ENCODE measurements at places on chromosomes 12 and 14. TPM values are rescaled to one million over a fixed set of nuclear protein-coding genes. Genes with fewer than 3 reads are reported as not detected.

- no peaks in the 10 kb centered on the region for H3K27me3 ChIP-seq
- no peaks in the 10 kb centered on the region for H3K36me3 ChIP-seq
- no peak overlapping the region for H3K4me3 ChIP-seq
- DNase-seq = no peak
These were observed 85.8 kb downstream of the CAND1 start for GRCh38 chr12:67354966-67355365.

Gene NUP107
- 45.5 TPM for polyA plus RNA-seq

- peaks cover 7% of the 10 kb centered on the region for H3K4me1 ChIP-seq
- H3K4me3 ChIP-seq = no peak overlapping the region
- H3K27ac ChIP-seq = no peak overlapping the region
- no peaks in the 10 kb centered on the region for H3K27me3 ChIP-seq
These were observed 9.6 kb downstream of the ACADS start for GRCh38 chr12:120735181-120735580.

- no peak overlapping the region for H3K27ac ChIP-seq
- no peaks in the 10 kb centered on the region for H3K4me1 ChIP-seq
- H3K27me3 ChIP-seq = peaks cover 3% of the 10 kb centered on the region
- DNase-seq = peak; percentile 54
These were observed 23.6 kb upstream of the USP44 start for GRCh38 chr12:95574799-95575452.

GRCh38 chr14:75979648-75980565, 1.9 kb downstream of the TGFB3 start:
- peak overlapping the region; percentile 97 for H3K27ac ChIP-seq
- peak; percentile 76 for DNase-seq
- peak overlapping the region; percentile 56 for H3K4me3 ChIP-seq
- no peaks in the 10 kb centered on the region for H3K36me3 ChIP-seq
- H3K27me3 ChIP-seq = no peaks in the 10 kb centered on the region

GRCh38 chr12:27705263-27705662, 5.4 kb upstream of the MRPS35 start:
- no peak for DNase-seq
- no peak overlapping the region for H3K4me3 ChIP-seq
- no peaks in the 10 kb centered on the region for H3K27me3 ChIP-seq
- H3K27ac ChIP-seq = no peak overlapping the region
- no peaks in the 10 kb centered on the region for H3K36me3 ChIP-seq

- no peak overlapping the region for H3K4me3 ChIP-seq
- peaks cover 46% of the 10 kb centered on the region for H3K36me3 ChIP-seq
- no peaks in the 10 kb centered on the region for H3K4me1 ChIP-seq
- no peak overlapping the region for H3K27ac ChIP-seq
These were observed 13.6 kb downstream of the MDM2 start for GRCh38 chr12:68821357-68822188.

Gene MYF6
- polyA plus RNA-seq = 101 TPM

- DNase-seq = no peak
- no peak overlapping the region for H3K27ac ChIP-seq
- H3K27me3 ChIP-seq = peaks cover 39% of the 10 kb centered on the region
These were observed 2.6 kb downstream of the TMEM132D start for GRCh38 chr12:129901254-129901653.

Gene DCAF11
- 40.2 TPM for polyA plus RNA-seq

- no peaks in the 10 kb centered on the region for H3K27me3 ChIP-seq
- peaks cover 8% of the 10 kb centered on the region for H3K36me3 ChIP-seq
- H3K27ac ChIP-seq = no peak overlapping the region
- H3K4me1 ChIP-seq = peaks cover 10% of the 10 kb centered on the region
These were observed 38.9 kb downstream of the FOXN3 start for GRCh38 chr14:89378119-89378518.

DNA sequence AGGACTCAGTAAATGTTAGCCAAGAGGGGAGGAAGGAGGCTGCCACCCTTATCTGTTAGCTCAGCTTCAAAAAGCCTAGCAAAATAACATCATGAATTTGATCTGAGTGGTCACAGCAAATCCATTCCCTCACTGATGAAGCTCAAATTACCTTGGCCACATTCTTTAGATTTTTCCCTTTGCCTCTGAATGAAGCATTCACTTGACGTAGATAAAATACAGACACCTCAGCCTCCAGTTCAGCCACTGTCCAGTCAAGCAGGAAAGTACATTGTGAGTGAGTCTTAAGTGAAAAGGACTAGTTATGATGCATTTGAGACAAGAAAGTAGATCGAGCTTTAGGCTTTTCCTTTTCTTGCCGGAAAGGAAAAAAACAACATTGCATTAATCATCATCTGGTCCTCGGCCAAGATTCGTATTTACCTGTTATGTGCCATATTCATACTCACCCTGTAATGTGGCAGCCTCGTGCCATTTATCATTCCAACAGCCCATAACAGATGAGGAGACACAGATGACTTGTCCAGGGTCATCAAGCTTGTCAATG, 146.5 kb downstream of the ETV6 start:
- no peaks in the 10 kb centered on the region for H3K36me3 ChIP-seq
- no peak for DNase-seq
- H3K4me1 ChIP-seq = peaks cover 33% of the 10 kb centered on the region
- H3K4me3 ChIP-seq = no peak overlapping the region
- H3K27ac ChIP-seq = peak overlapping the region; percentile 92

Gene KLRC2
- polyA plus RNA-seq = 0.68 TPM

DNA sequence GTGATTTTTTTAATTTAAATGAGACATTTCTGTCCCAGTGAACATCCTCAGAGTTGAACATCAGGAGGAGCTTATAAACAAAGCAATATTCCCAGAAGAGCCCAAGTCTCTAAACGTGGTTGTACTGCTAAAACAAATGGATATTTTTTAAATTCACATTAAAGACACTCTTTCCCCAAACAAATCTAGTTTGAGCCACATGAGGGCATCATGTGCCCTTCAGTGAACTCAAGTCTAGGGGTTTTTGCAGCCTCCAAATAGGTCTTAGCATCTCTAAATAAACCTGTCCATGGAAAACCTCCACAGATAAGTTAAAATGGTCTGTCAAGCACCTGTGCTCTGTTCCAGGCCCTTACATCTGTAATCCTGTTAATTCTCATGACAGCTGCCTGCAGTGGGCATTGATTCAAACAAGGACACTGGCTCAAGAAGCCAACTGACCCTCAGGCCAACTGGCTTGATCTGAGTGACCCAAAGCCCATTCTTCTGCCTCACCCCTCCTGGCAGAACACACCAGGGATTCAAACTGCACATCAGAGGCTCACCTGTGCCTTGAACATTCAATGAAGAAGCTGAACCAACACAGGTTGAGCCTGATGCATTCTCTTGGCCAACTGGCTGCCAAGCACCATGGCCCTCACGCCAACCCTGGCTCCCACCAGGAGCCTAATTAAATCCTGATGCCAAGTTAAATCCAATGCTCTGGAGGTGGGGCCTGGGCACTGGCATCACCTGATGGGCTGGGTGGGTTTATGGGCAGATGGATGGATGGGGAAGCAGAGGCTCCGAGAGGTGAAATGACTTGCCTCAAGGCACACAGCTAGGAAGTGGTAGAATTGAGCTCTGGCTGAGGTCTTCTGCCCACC, 8.6 kb downstream of the ISCU start:
- peaks cover 13% of the 10 kb centered on the region for H3K4me1 ChIP-seq
- H3K27me3 ChIP-seq = no peaks in the 10 kb centered on the region
- DNase-seq = peak; percentile 68
- peaks cover 37% of the 10 kb centered on the region for H3K36me3 ChIP-seq
- H3K4me3 ChIP-seq = no peak overlapping the region

- no peak overlapping the region for H3K4me3 ChIP-seq
- H3K27me3 ChIP-seq = no peaks in the 10 kb centered on the region
- no peaks in the 10 kb centered on the region for H3K36me3 ChIP-seq
- no peaks in the 10 kb centered on the region for H3K4me1 ChIP-seq
These were observed 466.3 kb upstream of the ATP2B1 start for GRCh38 chr12:90174956-90175355.

- peaks cover 67% of the 10 kb centered on the region for H3K36me3 ChIP-seq
- no peaks in the 10 kb centered on the region for H3K27me3 ChIP-seq
- no peaks in the 10 kb centered on the region for H3K4me1 ChIP-seq
- DNase-seq = no peak
- no peak overlapping the region for H3K27ac ChIP-seq
These were observed 41.6 kb downstream of the SFSWAP start for GRCh38 chr12:131752451-131752850.

DNA sequence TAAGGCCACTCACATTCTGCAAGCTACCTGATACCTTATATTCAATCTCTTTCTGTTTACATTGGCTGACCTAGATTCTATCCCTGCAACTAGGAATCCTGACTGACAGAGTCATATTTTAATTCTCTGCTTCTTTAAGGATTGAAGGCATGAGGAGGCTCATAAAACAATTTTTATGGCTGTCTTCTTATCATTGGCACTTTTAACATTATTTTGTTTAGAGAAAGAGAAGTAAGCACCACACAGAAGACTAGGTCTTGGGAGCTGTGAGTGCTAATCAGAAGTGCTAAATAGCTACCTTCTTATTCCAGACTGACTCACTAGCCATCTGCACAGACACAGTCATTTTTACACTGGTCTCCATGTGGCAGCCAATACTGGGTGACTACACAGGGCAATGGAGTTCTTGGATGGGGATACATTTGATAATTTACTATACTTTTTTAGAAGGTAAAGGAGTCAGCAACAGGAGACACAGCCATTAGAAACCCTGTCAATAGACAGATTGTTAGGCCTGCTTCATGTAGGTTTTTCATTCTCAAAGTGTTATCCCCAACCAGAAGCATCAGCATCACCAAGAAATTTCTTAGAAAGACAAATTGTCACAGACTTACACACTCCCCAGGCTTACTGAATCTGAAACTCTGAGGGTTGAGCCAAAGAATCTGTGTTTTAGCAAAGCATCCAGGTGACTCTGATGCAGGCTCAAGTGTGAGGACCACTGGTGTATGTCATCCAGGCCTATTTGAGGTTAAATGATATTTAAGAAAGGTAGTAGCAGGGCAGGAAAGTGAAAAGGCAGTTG, 214.1 kb downstream of the DUSP6 start:
- DNase-seq = no peak
- H3K4me3 ChIP-seq = no peak overlapping the region
- peaks cover 6% of the 10 kb centered on the region for H3K4me1 ChIP-seq
- no peaks in the 10 kb centered on the region for H3K27me3 ChIP-seq

DNA sequence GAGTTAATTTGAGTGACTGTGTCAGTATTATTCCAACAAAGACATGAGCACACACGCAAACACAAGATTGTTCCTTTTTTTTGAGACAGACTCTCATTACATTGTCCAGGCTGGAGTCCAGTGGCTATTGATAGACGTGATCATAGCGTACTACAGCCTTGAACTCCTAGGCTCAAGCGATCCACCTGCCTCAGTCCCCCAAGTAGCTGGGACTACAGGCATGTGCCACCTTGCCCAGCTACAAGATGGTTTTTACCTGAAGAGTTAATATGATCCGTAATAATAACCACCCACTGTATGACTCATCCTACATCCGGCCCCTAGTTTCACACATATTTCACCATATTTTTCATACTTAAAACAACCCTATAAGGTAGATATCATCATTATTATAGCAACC, 26.8 kb downstream of the BCAT1 start:
- H3K27ac ChIP-seq = no peak overlapping the region
- no peaks in the 10 kb centered on the region for H3K27me3 ChIP-seq
- no peaks in the 10 kb centered on the region for H3K4me1 ChIP-seq
- H3K36me3 ChIP-seq = no peaks in the 10 kb centered on the region
